ENCODE measurements at places on chromosomes 7 and 10. TPM values are rescaled to one million over a fixed set of nuclear protein-coding genes. Genes with fewer than 3 reads are reported as not detected.

DNA sequence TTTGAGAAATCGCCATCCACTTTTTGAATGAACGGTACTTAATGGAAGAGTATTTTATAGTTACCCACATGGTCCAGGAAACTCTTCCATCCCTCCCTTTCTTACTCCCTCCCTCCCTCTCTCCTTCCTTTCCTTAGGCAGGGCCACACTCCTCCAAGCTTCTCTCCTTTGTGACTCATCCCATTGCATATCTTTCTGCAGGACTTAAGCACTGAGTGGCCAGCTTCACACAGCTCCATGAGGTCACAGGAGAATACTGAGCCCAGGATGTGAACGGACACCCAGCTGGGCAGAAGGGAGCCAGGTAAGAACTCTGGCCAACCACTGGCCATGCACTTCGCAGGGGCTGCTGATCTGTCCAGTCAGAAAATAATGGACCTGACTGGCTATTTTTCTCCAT is 189.7 kb upstream of the ADCY1 start:
- no peak for DNase-seq
- H3K27ac ChIP-seq, result no peak overlapping the region
- no peaks in the 10 kb centered on the region for H3K27me3 ChIP-seq
- no peaks in the 10 kb centered on the region for H3K36me3 ChIP-seq
- H3K4me1 ChIP-seq, result no peaks in the 10 kb centered on the region

- no peaks in the 10 kb centered on the region for H3K4me1 ChIP-seq
- H3K27me3 ChIP-seq, result no peaks in the 10 kb centered on the region
- no peak overlapping the region for H3K27ac ChIP-seq
- DNase-seq, result no peak
These were observed 73.0 kb downstream of the COBL start for GRCh38 chr7:51243631-51244030.

DNA sequence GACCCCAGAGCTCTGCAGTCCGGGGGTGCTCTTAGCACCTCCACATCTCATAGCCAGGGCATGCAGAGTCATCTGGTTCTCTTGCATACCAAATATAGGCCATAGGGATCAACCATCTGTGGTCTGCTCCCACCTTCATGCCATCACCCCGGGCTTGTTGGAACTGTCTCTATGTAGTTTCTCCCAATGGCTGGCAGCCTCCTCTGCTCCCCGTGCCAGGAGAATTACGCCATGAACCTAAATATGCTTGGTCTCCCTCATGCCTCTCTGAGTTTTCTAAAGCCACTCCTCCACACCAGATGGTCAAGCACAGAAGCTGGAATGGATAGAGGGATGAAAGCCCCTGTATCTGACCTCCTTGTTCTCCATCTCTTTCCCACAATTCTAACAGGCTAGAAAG is 302.6 kb upstream of the MYO3A start:
- no peak overlapping the region for H3K4me3 ChIP-seq
- no peak overlapping the region for H3K27ac ChIP-seq
- H3K27me3 ChIP-seq, result no peaks in the 10 kb centered on the region
- H3K4me1 ChIP-seq, result no peaks in the 10 kb centered on the region
- H3K36me3 ChIP-seq, result no peaks in the 10 kb centered on the region
- DNase-seq, result no peak

- H3K27me3 ChIP-seq, result no peaks in the 10 kb centered on the region
- H3K4me3 ChIP-seq, result no peak overlapping the region
- DNase-seq, result no peak
- H3K4me1 ChIP-seq, result no peaks in the 10 kb centered on the region
- H3K36me3 ChIP-seq, result no peaks in the 10 kb centered on the region
- H3K27ac ChIP-seq, result no peak overlapping the region
These were observed 425.5 kb downstream of the CNTNAP2 start for GRCh38 chr7:146542101-146542500.

DNA sequence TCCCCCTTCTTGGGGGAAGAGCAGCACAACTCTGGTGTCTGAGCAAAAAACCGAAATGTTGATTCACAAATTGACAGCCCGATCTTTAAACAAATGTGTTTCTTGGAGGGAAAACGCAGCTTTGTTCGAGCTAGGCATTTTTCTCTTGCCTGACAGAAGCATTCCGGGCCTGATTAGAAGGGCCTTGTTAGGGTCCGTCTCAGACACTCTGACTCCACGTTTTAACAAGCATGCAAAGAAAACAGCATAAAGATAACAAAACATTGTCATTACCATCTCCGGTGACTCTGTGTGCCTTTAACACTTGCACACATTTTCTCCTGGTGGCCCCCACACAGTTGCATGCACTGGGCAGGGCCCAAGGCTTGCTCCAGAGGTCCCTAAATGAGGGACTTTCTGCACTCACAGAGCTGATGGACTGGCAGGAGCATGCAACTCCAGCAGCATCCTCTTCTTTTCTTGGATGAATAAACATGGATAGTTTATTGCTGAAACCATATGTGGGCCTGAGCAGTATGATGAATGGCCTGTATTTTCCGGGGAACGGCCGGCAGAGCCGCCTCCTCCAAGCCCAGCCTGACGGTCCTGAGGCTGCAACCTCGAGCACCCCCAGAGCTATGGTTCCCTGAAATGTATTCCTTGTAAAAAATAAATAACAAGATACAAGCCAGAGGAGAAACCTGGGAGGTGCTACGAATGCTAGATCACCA is 50.9 kb downstream of the EBF3 start:
- H3K27ac ChIP-seq, result no peak overlapping the region
- no peak for DNase-seq
- no peaks in the 10 kb centered on the region for H3K4me1 ChIP-seq
- H3K27me3 ChIP-seq, result no peaks in the 10 kb centered on the region

DNA sequence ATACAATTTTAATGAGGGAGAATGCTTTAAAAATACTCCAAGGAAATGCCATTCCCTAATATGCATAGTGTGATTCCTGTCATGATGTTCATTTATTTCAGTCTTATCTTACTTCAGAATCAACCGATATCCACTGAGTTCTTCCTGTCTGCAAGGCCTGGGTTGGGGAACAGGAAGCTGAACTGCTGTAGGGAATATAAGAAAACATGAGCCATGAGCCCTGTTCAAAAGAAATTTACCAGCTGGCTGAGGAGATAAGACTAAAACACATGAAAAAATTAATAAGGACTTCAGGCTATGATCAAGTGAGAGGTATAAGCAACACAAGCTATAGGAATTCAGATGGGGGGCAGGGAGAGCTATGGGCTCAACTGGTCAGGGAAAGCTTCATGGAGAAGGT is 184.7 kb downstream of the PLPP4 start:
- no peak overlapping the region for H3K27ac ChIP-seq
- no peaks in the 10 kb centered on the region for H3K36me3 ChIP-seq
- H3K27me3 ChIP-seq, result no peaks in the 10 kb centered on the region
- no peak overlapping the region for H3K4me3 ChIP-seq

DNA sequence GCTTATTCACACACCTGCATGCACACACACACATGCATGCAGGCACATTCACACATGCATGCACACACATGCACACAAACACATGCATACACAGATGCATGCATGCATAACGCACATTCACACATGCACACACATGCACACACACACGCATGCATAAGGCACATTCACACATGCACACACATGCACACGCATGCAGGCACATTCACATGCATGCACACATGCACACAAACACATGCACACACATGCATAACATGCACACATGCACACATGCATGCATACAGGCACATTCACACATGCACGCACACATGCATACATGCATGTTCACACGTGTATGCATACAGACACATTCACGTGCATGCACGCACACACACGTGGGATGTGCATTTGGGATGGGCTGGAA is 165.8 kb downstream of the PAXIP1 start:
- no peaks in the 10 kb centered on the region for H3K27me3 ChIP-seq
- H3K36me3 ChIP-seq, result no peaks in the 10 kb centered on the region
- no peak overlapping the region for H3K4me3 ChIP-seq
- no peak overlapping the region for H3K27ac ChIP-seq
- H3K4me1 ChIP-seq, result no peaks in the 10 kb centered on the region

- no peak overlapping the region for H3K27ac ChIP-seq
- H3K4me1 ChIP-seq, result no peaks in the 10 kb centered on the region
- H3K4me3 ChIP-seq, result no peak overlapping the region
- DNase-seq, result no peak
- no peaks in the 10 kb centered on the region for H3K36me3 ChIP-seq
These were observed 283.4 kb downstream of the CCDC3 start for GRCh38 chr10:12717981-12718707.

- peaks cover 8% of the 10 kb centered on the region for H3K4me1 ChIP-seq
- peak overlapping the region; percentile 77 for H3K27ac ChIP-seq
- no peaks in the 10 kb centered on the region for H3K27me3 ChIP-seq
- no peaks in the 10 kb centered on the region for H3K36me3 ChIP-seq
- no peak for DNase-seq
- no peak overlapping the region for H3K4me3 ChIP-seq
These were observed 163.8 kb upstream of the NPVF start for GRCh38 chr7:25391961-25392587.

GRCh38 chr7:8261711-8262695 is at the start of gene ICA1:
ICA1 (minus strand) TSS chr7:8262167; CDS start chr7:8235926, 26,241 bp downstream.
- peak within 1 kb of the TSS; percentile 41 for H3K4me3 ChIP-seq
- no peaks in the 10 kb centered on the region for H3K36me3 ChIP-seq
- peak; percentile 24 for DNase-seq

DNA sequence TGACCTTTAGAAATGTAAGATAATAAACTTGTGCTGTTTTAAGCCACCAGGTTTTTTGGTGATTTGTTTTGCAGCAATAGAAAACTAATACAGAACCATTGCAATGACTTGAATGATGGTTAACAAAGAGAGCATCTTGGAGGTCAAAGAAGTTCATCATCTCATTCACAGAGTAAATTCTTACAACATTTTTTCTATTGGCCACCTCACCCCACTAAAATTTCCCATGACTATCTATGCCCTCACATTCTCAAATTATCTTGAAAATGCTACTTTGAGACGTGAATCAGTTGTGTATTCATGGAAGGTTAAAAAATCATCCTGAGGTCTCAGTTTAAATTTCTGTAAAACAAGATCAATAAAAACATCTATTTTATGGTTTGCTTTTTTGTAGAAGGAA is 754.2 kb downstream of the SORCS1 start:
- H3K27ac ChIP-seq, result no peak overlapping the region
- H3K36me3 ChIP-seq, result no peaks in the 10 kb centered on the region
- DNase-seq, result no peak
- no peaks in the 10 kb centered on the region for H3K27me3 ChIP-seq

DNA sequence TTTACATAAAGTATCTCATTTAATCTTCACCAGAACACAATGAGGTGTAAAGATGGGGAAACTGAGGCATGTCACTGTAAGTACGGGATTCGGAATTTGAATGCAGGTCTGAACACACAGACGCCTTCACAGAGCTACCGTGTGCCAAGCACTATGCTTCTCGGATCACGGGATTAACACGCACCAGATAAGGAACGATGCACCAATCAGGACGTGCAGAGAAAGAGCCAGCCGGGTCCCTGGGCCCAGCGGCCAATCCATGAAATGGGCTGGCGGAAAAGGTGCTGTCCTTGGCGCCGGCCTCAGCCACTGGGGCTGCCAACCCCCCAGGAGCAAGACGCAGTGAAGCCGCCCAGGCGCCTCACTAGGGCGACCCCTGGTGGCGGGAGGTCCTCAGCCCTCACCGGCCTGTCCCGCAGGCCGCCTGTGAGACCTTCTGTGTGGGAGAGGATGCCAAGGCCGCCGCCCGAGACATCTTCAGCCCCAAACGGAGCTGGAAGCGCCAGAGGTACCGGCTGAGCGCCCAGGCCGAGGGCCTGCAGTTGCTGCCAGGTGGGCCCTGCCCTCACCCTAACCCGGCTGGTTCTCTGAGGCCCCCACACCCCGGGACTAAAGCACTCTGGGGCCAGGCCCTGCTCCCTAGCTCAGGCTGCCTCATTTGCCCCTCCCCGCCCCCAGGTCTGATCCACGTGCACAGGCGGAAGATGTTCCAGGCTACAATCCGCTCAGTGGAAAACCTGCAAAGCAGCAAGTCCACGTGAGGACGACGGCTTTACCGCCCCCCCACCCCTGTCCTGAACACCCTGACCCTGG is 15.6 kb downstream of the ATG9B start:
- DNase-seq, result peak; percentile 54
- no peaks in the 10 kb centered on the region for H3K27me3 ChIP-seq
- no peak overlapping the region for H3K27ac ChIP-seq
- H3K4me1 ChIP-seq, result peaks cover 9% of the 10 kb centered on the region
- no peak overlapping the region for H3K4me3 ChIP-seq
- no peaks in the 10 kb centered on the region for H3K36me3 ChIP-seq

DNA sequence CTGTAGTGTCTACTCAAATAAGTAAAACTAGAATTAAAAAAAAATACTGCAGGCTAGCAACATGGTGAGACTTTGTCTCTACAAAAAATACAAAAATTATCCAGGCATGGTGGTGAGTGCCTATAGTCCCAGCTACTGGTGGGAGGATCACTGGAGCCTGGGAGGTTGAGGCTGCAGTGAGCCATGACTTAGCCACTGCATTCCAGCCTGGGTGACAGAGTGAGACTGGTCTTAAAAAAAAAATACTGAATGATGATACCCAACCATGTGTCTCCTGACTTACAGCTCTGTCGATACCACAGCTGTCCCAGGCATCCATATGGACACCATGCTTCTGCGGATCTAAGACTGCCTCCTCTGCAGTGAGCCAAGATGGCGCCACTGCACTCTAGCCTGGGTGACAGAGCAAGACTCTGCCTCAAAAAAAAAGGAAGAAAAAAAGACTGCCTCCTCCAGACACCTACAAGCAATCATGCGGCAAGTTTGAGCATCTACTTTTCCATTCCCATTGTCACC is 7.9 kb upstream of the FRAT1 start:
- H3K27ac ChIP-seq, result no peak overlapping the region
- H3K27me3 ChIP-seq, result no peaks in the 10 kb centered on the region

DNA sequence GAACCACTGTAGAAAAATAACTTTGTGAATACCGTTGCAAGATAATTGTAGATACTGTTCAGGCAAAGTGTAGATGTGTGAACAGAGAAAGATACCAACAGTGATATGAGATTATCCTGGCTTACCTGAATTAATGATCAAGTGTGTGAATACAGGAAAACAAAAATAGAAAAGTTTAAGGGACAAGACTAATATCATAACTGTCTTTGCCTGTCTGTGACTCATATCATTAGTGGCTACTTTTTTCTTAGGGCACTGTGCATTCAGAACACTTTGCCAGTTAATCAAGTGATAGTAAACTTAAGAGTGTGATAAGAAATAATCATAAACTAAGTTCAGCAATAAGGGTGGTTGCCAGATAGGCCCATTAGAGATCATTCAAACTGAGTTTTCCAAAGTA is 323.0 kb upstream of the LRGUK start:
- DNase-seq, result no peak
- H3K36me3 ChIP-seq, result no peaks in the 10 kb centered on the region
- H3K27me3 ChIP-seq, result no peaks in the 10 kb centered on the region
- no peaks in the 10 kb centered on the region for H3K4me1 ChIP-seq
- no peak overlapping the region for H3K27ac ChIP-seq
- H3K4me3 ChIP-seq, result no peak overlapping the region

The MACC1 gene
- 1.5 TPM for total RNA-seq

DNA sequence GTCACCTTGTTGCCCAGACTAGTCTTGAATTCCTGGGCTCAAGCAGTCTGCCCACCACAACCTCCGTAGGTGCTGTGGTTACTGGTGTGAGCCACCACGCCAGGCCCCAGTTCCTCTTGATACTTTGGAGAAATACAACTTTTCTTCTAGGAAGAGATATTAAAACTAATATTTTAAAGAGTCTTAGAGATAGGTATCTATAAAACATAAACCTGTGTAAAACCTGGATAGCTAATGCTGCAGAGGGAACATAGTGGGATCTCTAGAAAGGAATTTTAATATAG is 4.8 kb upstream of the GDI2 start:
- DNase-seq, result no peak
- H3K4me3 ChIP-seq, result no peak overlapping the region
- peaks cover 4% of the 10 kb centered on the region for H3K4me1 ChIP-seq
- H3K36me3 ChIP-seq, result no peaks in the 10 kb centered on the region
- no peak overlapping the region for H3K27ac ChIP-seq
